ENCODE measurements at places on chromosomes 11 and 22. TPM values are rescaled to one million over a fixed set of nuclear protein-coding genes. Genes with fewer than 3 reads are reported as not detected.

PGA5 gene
- 1.2 TPM for total RNA-seq

APOA5 gene
- total RNA-seq = not detected

DUSP8 gene
- 2.2 TPM for total RNA-seq

OR51B2 gene
- total RNA-seq = not detected

LRRC56 gene
- 2.6 TPM for total RNA-seq

PARVG gene
- 0.90 TPM for total RNA-seq

ASRGL1 gene
- 9.3 TPM for total RNA-seq

SERHL2 gene
- 0.69 TPM for total RNA-seq

UBQLNL gene
- total RNA-seq = 4.4 TPM

SYCE3 gene
- total RNA-seq = not detected

TUBA8 gene
- total RNA-seq = 0.46 TPM

CARNS1 gene
- not detected for total RNA-seq

SCN3B gene
- 34.1 TPM for total RNA-seq

RCOR2 gene
- total RNA-seq = 9.3 TPM

MS4A6E gene
- total RNA-seq = not detected

AQP11 gene
- 0.33 TPM for total RNA-seq

GRIK4 gene
- total RNA-seq = 4.5 TPM

PLEKHA7 gene
- total RNA-seq = 8.2 TPM

SLC22A6 gene
- not detected for total RNA-seq

TTC36 gene
- 0.56 TPM for total RNA-seq

ROBO4 gene
- 28.8 TPM for total RNA-seq

E2F8 gene
- 0.92 TPM for total RNA-seq

FGF3 gene
- total RNA-seq = not detected

CASP4 gene
- not detected for total RNA-seq
